ENCODE measurements at places on chromosomes 2 and 18.

DNA sequence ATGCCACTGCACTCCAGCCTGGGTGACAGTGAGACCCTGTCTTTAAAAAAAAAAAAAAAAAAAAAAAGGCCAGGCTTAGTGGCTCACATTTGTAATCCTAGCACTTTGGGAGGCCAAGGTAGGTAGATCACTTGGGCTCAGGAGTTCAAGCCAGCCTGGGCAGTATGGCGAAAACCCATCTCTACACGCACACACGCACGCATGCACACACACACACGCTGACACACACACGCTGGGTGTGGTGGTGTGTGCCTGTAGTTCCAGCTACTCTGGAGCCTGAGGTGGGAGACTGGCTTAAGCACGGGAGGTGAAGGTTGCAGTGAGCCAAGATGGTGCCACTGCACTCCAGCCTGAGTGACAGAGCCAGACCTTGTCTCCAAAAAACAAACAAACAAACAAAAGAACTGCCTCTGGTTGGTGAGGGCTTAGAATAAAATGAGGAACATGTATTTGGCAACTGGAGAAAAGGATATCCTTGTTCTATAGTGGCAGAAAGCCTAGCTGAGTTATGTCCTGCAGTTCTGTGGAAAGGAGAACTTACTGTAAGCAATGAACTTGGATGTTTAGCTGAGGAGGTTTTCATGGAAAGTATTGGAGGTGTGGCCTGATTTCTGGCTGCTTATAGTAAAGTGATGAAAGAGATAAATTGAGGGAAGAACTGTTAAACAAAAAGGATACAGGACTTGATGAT lies 34.0 kb downstream of the HAT1 start:
- no peak for DNase-seq

DNA sequence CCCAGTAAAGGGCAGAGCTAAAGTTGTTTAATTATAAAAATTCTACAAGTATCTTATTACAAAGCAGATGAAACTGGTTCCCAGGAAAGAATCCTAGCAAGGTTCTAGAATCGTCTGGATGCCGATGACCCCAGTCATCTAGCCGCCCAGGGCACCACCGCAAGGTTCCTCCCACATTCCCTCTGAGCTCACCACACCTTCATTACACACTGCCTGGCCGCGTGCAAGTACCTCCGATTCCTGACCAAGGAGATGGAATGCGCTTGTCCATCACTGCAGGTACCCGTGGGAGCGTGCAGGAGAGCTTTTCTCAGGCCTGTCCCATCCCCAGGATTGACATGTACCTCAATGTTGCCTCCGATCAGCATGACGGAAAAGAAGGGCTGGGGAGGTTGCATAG lies 158.5 kb downstream of the LAMA1 start:
- DNase-seq = no peak

GRCh38 chr18:59159265-59159664 lies 19.6 kb downstream of the SEC11C start:
- no peak for DNase-seq

- no peak for DNase-seq
Measured at GRCh38 chr2:57891086-57891712, 155.4 kb upstream of the VRK2 start.

GRCh38 chr18:55997151-55997561 lies 409.2 kb upstream of the TCF4 start:
- no peak for DNase-seq

DNA sequence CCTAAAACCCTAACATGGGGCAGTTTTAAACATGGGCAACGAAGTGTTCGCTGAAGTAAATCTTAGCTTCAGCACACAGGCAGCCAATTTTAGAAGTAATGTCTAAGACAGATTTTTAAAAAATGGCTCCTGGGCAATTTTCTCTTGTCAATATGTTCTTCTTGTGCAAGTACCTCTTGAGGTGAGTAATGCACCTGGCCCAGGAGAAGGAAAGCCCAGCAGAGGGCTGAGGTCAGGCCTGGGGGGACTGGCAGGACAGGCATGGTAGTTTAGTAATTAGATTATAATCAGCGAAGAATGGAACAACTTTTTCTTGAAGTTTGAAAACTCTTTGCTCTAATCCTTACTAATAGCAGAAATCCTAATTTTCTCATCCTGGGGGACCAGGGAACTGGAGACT lies 77.6 kb downstream of the SPRED2 start:
- no peak for DNase-seq

- DNase-seq = no peak
Measured at GRCh38 chr2:169469952-169470572, 9.2 kb upstream of the BBS5 start.

DNA sequence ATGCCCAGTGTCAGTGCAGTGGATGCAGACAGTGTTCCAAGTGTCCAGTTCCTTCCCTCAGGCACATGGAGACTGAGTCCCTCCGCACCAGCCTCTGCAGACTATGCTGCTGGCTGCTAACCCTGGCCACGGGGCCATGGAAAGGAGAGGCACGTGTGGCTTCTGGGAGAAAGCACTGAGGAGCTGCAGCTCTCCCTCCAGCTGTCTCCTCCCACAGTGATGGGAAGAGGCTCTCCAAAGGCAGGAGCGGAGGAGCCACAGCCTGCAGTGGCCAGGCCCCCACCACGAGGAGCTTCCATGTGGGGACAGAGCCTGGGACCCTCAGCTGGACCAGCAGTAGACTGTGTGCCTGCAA lies 141.1 kb downstream of the NDUFA10 start:
- DNase-seq = no peak

GRCh38 chr2:98298683-98299164 lies 47.5 kb upstream of the CNGA3 start:
- no peak for DNase-seq

DNA sequence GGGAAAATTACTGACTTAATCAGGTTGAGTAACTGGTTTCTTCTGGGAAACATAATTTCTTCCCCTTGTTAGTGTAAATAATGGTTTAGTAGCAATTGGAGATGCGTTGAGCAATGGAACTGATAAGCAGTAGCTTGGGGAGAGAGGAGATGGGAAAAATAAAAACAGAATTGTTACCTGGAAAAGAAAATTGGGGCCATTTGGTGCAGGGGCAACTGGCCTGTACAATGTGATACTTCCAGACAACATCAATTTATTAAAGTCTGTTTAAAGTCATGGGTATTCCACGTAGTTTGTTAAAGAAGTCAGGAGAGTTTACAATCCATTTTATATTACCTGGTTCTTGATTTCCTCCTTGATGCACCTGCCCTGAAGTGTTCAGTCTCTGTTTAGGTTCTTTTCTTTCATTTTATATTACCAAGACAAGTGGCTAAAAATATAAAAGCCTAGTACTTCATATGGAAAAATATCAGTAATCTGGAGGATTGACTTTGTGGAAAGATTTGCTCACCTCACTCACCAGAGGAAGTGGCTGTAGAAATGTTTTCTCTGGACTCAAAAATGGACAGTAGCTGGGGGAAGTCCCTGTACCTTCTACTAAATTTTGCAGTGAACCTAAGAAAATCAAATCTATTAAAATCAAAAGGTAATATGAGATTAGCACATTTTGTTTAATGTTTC lies 161.0 kb downstream of the DDX1 start:
- no peak for DNase-seq

DNA sequence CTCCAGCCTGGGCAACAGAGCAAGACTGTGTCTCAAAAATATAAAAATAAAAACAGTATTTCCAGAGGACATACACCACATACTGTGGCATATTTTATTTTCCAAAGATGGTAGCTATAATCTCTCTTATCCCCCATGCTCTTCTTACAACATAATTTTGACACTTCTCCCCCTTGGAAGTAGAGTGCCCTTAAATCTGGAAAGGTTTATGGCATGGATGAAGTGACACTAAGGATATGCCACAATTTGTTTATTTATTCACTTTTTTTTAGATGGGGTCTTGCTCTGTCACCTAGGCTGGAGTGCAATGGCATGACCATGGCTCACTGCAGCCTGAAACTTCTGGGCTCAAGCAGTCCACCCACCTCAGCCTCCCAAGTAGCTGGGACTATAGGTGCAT lies 56.7 kb downstream of the HNRNPLL start:
- DNase-seq = no peak

GRCh38 chr2:227406177-227407031 lies 18.7 kb upstream of the SCYGR1 start:
- peak; percentile 87 for DNase-seq

DNA sequence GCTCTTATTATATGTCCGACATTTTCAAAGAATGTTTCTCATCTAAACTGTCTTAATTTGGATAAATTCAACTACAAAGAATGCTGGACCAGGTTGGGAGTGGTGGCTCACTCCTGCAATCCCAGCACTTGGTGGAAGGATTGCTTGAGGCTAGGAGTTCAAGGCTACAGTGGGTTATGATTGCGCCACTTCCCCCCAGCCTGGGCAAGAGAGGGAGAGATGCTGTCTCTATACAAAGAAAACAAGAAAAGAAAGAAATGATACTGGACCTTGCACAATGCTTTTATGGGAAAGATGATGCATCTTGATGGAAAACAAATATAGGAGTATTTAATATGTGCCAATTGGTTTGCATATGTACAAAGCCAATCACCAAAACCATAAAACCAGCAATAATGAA lies 296.7 kb downstream of the LPIN1 start:
- no peak for DNase-seq

- no peak for DNase-seq
Measured at GRCh38 chr2:212177724-212178123, 360.9 kb downstream of the ERBB4 start.

DNA sequence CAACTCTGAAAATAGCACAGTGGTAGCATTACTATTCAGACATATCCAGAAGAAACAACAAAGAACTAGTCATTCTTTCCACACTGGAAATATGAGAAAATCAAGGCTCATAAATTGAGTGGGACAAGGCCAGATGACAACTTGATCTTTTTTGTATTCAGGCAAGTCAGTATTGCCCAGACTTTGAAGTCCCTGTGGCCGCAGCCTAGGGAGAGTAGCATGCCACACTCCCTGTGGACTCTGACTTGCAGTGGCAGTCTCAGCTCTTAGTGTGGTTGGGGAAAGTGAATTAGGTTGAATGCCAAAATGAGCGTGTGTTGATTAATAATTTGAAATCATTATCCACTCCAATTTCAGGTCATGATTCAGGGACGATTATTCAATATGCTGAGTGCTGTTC lies 53.8 kb upstream of the TMEM177 start:
- DNase-seq = no peak
